NCI-H2107 (cell line): ENCODE measurements at places on chromosomes 3 and 15.

DNA sequence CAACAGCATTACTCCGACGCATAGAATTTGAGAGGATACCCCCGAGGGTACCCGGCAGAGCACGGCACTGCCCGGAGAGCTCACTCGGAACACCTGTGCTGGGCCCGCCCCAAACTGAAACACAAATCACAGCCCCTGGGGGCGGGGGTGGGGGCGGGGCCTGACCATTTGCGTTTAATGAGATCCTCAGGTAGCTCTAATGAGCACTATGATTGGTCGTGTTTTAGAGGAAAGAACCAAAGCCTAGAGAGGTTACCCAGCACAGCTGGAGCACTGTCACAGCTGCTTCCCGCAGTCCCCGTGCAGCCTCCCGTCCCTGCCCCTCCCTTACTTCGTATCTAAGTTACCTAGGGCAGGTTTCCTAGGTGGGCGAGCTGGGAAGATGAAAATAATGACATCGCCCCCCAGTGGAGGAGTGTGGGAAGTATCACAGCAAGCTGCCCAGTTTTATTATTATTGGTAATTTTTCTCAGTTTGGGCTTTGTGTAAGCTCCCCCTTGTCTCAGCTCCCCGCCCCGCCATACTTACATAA, 187.1 kb downstream of the PDE8A start:
- peak; percentile 4 for DNase-seq

DNA sequence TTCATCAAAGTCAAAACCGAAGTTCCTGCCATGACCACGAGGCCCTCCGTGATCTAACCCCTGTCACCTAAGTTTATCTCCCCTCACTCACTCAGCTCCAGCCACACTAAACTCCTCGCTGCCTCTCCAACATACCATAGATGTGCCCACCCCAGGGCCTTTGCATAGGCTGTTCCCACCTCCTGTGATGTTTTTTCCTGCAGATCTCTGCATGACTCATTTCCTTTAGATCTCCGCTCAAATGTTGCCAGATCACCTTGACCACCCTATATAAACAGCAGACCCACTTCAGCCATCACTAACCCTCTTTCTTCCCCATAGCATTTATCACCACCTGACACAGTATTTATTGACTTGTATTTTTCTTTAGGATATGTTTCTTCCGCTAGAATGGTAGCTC, 58.5 kb downstream of the HRH1 start:
- DNase-seq, result no peak

- no peak for DNase-seq
These were observed 62.5 kb downstream of the FOXP1 start for GRCh38 chr3:71521021-71521352.

DNA sequence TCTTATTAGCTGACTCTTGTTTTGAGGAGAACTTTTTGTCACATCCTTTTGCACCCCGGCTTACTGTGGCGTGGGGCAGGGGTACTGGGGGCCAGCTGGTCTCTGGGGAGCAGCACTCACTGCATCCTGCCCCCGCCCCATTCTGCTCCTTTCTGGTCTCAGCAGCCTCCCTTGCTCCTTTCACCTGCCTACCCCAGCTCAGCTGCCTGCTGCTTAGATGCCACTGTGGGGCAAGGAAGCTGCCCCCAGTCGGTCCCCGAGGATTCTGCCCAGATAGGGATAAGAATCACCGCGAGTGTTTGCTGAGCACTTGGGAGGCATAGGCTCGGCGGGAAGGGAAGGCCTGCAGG, 32.0 kb downstream of the APBA2 start:
- no peak for DNase-seq

- no peak for DNase-seq
These were observed at the start of gene ATP2B2 for GRCh38 chr3:10505050-10505790. ATP2B2 (minus strand) TSS chr3:10505586; CDS start chr3:10449543, 56,043 bp downstream.

GRCh38 chr15:25240461-25241021, 198.3 kb downstream of the UBE3A start:
- no peak for DNase-seq

GRCh38 chr15:50813865-50814264, 48.4 kb upstream of the SPPL2A start:
- DNase-seq, result no peak

DNA sequence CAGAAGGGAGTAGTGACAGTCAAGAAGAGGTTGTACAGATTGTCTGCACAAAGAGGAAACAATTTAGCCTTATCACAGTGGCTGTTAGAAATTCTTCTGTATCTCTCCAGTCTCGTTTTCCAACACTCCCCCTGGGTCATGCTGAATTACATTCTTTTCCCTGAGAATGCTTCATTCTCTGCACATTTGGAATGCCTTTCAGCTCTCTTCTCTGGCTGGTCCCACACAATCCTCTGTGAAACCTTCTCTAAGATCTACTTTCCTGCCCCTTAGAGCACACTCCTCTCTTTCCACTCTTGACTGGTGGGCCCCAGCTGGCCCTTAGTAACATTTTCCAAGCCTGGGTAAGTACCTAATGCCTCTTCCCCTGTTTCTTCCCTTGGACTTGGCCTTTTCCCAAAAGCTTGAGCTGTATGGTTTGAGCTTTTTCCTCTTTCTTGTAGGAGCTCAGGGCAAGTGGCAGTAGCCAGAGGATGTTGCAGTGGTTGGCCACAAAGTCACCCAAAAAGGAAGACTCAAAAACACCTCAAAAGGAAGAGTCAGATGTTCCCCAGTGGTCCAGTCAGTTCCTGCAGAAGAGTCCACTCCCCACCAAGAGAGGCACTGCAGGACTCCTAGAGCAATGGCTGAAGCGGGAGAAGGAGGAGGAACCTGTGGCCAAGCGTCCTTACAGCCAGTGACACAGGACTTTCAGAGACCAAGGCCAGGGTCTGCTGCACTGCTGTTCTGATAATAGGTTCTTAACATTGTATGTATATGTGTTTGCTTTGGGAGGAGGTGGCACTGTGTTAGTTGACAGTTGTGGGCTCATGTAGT, 25.7 kb downstream of the HMCES start:
- no peak for DNase-seq

- peak; percentile 75 for DNase-seq
These were observed 300.2 kb upstream of the SLCO3A1 start for GRCh38 chr15:91553196-91553854.

DNA sequence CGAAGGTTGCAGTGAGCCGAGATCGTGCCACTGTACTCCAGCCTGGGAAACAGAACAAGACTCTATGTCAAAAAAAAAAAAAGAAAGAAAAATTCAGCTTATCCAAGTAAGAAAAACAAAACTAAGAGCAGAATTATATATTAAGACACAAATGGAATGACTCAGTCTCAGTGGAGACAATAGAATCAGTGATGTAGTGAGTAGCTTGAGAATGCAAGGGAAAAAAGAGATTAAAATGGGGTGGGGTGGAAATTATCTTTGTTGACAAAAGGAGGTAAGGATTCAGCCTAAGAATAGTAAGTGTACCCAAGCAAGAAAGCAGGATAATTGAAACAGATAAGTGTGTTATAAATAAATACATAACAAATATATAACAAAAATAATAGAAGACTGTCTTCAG, 70.7 kb downstream of the BLM start:
- DNase-seq, result no peak

- DNase-seq, result no peak
These were observed 70.6 kb downstream of the BDH1 start for GRCh38 chr3:197485143-197485542.

GRCh38 chr3:189727898-189728297, 96.7 kb downstream of the TP63 start:
- DNase-seq, result no peak

GRCh38 chr3:187669675-187670504, at the start of gene SST:
SST (minus strand) TSS chr3:187670394; CDS start chr3:187670291, 103 bp downstream.
- no peak for DNase-seq

GRCh38 chr3:18135060-18135814, 289.9 kb downstream of the SATB1 start:
- DNase-seq, result no peak

DNA sequence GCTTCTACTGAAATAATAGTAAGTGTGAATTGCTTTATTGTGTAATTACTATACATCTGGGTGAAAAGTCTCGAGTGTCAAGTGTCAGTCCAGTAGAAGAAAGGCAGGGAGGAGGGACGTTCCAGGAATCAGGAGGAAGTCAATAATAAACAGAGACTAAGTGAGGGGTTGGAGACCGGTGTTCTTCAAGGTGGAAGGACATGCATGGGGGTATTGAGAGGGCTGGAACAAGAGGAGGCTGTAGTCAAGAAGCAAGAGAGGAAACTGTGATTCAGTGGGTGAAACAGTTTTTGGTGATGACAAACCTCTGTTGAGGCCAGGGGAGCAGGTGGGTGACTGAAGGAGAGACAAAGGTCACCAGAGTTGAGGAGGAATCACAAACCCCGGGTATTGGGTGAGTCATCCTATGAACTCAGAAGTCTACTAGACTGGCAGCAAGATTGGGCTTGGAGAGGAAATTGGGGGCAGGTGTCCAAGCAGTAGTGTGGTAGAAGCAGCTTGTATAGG, 11.6 kb upstream of the SCAMP5 start:
- no peak for DNase-seq

GRCh38 chr3:56952061-56952460, 108.4 kb upstream of the SPATA12 start:
- no peak for DNase-seq

DNA sequence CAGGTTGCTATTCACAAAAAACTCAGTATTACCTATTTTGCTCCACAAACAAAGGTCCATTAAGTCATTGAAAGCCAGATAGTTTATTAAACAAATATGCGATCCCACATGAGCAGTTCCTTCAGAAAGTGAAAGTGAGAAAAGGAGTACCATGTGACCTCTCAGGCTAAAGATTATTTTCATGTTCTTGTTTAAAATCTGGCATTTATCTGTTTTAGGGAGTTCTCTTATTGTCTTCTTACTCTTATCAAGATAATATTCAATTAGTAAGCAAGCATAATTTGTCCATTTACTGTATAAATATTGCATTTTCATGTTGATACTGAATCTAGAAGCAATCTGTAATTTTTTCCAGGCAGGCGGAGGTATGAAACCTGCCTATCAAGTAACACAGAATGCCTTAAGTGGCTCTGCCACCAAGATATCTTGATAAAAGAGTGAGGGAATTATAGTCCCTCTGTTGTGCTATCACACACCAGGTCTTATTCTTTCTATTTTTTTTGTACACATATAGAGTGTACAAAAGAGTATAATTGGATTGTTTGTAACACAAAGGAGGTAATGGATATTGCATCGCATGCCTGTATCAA, 20.1 kb upstream of the PLSCR5 start:
- DNase-seq, result no peak

GRCh38 chr15:83210619-83211018, 3.0 kb upstream of the HDGFL3 start:
- DNase-seq, result no peak

GRCh38 chr3:11651900-11652299, 8.2 kb upstream of the VGLL4 start:
- DNase-seq, result no peak

- no peak for DNase-seq
These were observed 62.4 kb upstream of the STAC start for GRCh38 chr3:36317915-36318314.

- DNase-seq, result peak; percentile 91
These were observed 35.3 kb downstream of the TLE3 start for GRCh38 chr15:70062321-70062956.

DNA sequence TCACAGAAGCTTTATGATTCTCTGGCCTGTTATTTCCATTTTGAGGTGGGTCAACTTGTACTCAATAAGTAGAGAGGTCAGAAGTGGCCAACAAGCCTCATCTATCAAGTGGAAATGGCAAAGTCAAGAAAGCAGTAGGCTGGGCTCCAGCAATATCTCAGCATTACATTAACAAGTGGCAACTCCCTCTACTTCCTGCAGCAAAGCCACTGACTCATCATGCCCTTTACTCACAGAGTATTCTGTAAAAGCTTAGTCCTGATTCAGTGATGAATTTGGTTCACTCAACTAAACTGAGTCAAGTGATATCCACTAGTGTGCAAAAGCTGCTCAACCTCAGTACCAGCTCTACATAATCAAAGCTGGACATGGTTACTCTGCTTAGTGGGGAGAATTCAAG, 954.6 kb downstream of the EPHA3 start:
- DNase-seq, result no peak

DNA sequence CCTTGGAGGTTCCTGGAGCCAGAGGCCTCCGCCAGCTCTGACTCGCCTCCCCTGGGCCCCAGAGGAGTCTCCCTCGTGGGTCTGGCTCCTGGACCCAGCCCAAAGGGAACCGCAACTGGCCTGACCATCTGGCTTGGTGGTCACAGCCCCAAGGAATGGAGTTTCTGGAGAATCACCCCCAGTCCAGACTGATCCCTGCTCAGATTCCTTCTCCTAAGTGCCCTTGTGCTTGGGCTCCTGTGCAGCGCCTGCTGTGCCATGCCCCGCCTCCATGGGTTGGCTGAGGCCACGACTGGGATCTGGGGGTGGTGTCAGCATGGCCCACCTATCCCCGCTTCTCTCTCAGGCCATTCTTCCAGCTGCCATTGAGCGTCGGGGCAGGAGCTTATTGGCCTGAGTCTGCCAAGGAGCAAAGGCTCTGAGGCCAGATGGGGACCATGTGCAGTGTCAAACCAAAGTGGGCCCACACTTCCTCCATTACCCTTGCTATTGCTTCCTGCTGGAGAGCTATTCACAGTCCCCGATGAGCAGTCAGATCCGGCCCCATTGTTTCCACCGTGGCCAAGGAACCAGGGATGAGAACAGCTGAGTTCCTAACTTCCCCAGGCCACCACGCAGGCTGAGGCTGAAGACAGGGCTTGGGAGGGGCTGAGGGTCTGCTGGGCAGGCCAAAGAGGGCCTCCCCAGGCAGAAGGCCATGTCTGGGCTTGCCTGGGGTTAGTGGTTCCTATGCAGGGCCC, 19.0 kb downstream of the CSPG4 start:
- no peak for DNase-seq

DNA sequence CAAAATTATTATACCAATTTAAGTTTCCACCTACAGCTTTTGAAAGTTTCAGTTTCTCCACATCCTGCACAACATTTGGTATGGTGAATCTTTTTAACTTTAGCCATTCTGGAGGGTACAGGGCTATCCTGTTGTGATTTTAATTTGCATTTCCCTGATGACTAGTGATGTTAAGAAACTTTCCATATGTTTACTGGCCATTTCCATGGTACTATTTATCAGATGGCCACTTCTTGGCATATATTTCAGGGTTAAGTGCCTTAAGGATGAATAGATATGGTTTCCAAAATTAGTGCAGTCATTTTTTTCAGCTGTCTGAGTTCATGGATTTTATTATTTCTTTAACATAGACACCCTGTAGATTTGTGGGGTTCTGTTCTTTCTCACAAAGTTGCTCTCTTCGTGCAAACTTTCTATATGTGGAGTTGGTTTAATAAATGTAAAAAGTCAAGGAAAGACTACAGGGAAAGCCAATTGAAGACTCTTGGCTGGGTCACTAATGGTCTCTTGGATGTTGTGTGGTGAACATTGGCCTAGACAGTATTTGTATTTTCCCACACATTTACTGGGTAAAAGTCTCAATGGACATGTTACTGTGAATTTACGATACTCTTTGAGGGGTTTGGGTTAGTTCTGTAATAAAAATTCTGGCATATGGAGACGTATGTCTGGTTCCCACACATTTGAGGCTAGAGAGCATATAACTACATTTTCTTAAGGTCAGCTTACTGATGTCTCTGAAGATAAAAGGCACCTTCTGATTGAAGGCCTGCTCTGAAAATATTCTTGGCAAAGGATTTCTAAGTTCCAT, 147.5 kb upstream of the PDZRN3 start:
- DNase-seq, result no peak

- no peak for DNase-seq
These were observed 139.3 kb downstream of the STT3B start for GRCh38 chr3:31671976-31672375.

- no peak for DNase-seq
These were observed 7.9 kb downstream of the PRSS50 start for GRCh38 chr3:46709721-46710120.
